ENCODE measurements at places on chromosomes 5 and 9.

DNA sequence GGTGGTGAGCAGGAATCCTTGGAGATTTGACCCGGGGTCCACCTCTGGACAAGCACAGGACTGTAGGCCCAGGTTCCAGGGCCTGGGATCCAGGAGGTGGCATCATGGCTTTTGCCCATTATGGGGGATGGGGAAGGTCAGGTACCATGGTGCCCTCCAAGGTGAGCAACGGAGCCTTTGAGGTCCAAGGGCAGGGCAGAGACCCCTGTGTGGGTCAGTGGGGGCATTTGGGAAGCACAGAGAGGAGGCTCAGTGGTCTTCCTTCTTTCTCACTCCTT, 117.7 kb downstream of the RXRA start:
- no peak for DNase-seq

- peak; percentile 57 for DNase-seq
Observed at GRCh38 chr9:131755541-131756198, 15.8 kb upstream of the RAPGEF1 start.

DNA sequence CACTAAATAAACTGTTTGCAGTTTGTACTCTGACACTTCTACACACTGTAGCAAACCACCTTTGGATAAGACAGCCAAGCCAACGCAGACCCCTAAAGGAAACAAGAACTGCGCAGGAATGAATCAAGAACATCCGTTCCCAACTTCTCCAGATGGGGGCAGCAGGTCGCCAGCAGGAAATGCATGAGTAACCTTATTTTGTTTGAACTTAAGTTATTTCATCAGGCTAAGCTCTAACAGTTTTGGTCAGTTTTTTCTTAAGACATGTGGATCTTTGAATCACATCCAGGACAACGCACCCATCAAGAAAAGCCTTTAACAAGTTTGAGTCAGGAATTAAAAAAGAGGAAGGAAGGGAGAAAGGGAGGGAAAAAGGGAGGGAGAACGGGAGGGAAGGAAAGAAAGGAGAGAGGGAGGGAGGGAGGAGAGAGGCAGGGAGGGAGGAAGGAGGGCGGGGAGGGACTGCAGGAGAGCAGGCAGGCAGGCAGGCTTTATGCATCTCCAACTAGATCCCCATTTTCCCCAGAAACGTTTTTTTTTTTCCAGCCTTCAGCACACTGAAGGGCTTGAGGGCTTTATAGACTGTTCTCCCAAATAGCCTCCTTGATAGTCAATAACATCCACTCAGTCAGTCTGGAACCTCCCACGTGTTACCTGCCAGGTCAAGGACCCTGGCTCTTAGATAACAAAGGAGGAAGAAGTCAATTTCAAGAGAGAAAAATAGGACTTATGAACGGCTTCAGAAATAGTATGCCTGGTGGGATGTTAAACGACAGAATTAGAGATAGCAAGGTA, 22.2 kb downstream of the BHMT start:
- DNase-seq, result peak; percentile 52

DNA sequence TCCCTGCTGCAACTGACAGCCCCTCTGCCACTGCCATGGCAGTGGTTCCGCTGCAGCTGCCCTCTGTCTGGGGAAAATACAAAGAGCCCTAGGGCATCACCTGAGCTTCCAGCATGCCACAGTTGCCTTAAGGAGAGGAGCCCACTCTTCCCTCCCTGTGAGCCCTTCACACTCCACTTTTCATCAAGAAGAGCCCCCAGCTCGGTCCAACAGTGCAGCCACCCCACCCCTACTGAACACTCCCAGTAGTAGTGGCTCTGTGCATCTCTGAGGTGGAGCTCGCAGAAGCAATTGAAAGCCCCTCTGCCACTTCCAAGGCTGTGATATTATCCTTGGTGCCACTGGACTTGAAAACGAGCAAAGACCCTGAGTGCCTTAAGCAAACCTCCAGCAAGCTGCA, 696.8 kb upstream of the COX7C start:
- DNase-seq, result no peak

GRCh38 chr9:100573655-100574260, 4.1 kb upstream of the CAVIN4 start:
- no peak for DNase-seq

DNA sequence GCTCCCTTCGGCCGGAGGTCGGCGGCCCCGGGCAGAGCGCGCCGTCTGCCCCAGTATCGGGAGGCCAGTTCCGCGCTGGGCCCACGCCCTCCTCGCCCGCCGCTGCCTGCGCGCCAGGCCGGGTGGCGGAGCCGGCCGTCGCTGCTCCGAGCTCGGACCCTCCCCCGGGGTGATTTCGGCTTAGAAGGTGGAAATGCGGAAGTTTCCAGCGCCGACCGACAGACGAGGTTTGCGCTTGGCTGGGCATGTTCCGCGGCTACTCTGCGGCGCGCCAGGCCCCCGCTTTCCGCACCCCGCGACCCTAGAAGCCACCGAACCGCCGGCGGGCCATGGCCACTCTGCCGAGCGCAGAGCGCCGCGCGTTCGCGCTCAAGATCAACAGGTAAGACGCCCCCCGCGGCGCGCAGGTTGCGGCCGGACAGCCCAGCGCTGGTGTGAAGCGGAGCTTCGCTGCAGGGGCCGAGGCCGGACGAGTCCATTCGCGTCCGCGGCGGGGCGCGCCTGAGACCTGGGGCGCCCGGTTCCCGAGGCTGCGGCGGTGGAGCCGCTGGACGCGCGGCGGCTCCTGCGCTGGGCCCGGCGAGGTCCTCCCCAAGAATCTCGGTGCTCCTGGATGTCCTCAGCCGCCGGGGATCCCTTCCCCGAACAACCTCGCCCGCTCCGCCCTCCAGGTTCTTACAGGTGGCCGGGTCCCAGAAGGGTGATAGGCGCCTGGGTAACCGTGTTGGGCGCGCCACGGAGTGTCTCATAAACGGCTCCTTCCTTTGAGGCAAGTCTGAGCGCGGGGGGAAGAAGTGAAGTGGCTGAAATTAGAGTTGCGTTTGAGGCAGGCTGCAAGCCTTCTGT, at the start of gene DOCK8:
TSS of gene DOCK8 (plus strand) at position 218 of the 846 bp plus-strand sequence. CDS start at position 330, 112 bp downstream.
- no peak for DNase-seq

DNA sequence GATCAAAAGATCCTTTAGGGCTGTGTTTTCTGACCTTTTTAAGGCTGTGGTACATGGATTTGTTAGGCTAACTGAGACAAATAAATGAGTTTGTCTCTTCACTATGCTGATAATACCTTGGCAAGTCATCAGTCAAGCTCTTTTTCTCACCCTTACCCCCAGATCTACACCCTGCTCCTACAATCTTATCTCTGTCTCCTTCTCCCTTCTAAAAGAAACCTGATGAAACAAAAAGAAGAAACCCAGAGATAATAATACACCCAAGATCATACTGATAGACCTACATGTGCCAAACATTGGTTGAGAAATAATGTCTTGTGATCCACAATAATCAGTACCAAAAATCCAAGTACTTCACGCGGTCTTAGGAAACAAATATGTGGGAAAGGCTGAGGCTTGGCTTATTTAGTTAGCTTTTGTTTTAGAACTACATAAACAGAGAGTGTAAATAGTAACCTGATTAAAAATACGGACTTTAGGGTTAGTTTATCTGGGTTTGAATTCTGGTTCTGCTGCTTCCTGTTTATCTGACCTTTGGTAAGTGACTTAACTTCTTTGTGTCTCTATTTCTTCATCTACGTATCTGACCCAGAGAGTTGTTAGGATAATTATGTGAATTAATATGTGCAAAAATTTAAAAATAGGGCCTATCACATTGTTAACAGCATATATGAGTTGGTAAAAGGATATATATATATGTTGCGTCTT, 24.8 kb upstream of the PDCD1LG2 start:
- no peak for DNase-seq

- no peak for DNase-seq
Observed at GRCh38 chr5:78526049-78526525, 122.5 kb downstream of the LHFPL2 start.

- DNase-seq, result peak; percentile 38
Observed at GRCh38 chr5:155728146-155728856, 598.7 kb upstream of the SGCD start.

DNA sequence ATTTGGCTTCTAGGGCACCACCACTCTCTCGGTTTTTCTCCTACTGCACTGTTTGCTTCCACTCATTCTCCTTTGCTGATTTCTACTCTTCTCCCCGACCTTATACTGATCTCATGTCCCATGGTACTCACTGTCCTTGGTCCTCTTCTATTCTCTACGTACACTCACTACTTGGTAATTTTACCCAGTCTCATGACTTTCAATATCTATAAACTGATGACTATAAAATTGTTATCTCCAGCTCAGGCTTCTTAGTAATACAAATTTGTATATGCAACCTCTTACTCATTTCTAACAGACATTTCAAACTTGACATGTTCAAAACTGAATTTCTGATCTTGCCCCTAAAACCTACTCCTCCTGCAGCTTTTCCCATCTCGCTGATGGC, 4.1 kb downstream of the RAPGEF6 start:
- no peak for DNase-seq

DNA sequence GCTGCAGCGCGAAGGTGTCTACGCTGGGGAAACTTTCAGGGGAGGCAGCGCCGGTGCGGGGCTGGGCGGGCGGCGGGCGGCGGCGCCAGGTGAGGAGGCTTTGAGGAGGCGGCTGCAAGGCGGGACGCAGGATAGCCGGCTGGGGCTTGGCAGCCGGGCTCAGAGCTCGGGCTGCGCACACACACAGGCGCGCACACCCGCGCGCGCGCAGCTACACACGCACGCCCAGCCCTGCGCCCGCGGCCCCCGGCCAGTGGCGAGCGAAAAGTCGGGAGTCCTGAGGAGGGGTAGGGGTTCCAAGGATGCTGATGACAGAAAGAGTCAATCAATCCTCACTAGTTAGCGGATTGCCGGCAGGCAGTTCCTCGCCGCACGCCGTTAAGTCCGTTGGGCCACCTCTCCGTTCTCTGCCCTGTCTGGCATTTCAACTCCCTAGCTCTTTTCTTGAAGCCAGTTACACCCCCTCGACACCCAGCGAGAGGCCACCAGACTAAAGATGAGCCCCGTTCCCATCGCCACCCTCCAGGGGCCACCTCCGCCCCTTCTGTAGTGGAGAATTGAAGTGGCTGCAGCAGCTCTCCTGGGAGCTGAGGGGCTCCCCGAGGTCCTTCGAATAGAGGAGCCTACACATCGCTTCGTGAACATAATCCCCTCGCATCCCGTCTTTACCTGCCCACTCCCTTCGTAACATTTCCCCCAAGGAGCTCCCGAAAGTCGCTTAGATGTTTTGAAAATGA, 1640.3 kb upstream of the C9orf72 start:
- DNase-seq, result no peak

DNA sequence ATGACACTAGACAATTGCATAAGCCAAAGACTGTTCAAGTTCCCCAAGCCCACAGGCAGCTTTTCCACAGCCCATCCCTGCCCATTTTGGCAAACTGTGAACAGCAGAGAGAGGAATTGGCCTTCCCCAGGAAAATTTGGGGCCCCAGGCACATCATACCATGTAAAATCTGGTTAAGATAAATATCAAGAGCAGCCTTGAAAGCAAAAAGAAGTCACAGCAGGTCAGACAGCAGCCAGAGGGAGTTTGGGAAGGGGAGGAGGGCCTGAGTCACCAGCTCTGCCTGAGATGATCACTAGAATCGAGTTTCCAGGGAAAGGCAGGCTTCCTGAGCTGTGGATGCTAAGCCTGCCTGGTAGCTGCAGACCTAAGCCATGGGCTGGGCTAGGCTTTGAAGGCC, 179.2 kb downstream of the RFK start:
- DNase-seq, result no peak

DNA sequence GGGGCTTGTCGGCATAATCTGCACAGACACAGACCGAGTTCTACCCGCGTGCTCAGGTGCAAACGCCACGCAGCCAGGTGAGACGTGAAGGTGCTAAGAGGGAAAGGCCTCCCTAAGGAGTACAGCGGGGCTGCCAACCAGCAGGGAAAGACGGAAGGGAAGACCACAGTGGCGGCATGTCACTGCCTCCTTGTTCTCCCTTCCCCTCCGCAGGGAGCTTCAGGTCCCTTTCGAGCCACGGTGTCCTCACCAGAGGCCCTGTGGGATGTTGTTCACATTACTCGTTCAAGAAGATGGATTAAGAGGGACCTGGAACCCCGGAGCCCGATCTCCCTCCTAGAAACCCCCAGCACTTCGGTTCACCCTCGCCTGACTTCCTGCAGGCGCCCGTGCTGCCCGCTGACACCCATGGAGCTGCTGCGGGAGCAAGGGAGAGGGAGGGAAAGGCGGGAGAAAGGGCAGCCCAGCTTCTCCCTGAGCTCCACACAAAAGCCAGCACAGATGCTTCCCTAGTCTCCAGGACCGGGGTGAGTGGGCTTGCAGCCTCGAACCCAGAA, 686 bp downstream of the BRD9 start:
- DNase-seq, result no peak

- no peak for DNase-seq
Observed at GRCh38 chr5:178378527-178379484, 146.2 kb upstream of the PHYKPL start.

- peak; percentile 78 for DNase-seq
Observed at GRCh38 chr5:151770383-151771258, 1.1 kb upstream of the G3BP1 start.

DNA sequence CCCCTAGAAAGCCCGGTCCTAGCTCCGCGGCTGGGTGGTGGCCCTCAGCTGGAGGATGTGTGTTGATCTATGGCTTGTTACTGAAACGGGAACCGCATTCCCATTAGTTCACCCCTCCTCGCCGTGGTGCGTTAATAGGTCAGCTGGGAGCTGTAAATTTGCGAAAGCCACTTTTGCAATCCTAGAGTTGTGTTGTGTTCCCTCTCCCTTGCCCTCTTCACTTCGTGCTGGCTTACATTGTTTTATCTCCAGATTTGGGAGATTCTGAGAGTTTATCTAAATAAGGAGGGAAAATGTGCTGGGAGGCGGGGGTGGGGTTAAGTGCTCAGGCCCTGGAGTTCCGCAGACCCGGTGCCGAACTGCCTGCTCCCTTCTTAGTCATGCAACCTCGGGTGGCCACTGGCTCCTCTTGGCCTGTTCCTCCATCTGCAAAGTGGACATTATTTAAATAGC, 62.8 kb downstream of the HMCN2 start:
- DNase-seq, result no peak

GRCh38 chr5:5650949-5651348, 228.5 kb downstream of the ICE1 start:
- no peak for DNase-seq

- no peak for DNase-seq
Observed at GRCh38 chr9:16367605-16368231, 502.8 kb downstream of the BNC2 start.

DNA sequence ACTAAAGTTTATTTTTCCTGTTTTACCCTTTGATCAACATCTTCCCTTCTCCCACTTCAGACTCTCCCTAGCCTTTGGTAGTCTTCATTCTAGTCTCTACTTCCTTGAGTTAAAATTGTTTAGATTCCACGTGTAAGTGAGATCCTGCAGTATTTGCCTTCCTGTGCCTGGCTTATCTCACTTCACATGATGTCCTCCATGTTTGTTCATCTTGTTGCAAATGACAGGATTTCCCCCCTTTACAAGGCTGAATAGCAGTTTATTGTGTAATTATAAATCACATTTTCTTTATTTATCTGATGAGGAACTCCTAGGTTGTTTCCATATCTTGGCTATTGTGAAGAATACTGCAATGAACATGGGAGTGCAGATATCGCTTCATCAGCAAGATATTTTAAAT, 461.7 kb downstream of the CHSY3 start:
- DNase-seq, result no peak

- DNase-seq, result no peak
Observed at GRCh38 chr5:108430931-108431608, 49.2 kb upstream of the FBXL17 start.

- DNase-seq, result no peak
Observed at GRCh38 chr9:68480807-68481206, 59.9 kb downstream of the TMEM252 start.

Data from hippocampal formation (tissue), 2 donors.